Upper lobe of right lung (tissue), 1 donor: ENCODE measurements at places on chromosomes 6 and 20. TPM values are rescaled to one million over a fixed set of nuclear protein-coding genes. Genes with fewer than 3 reads are reported as not detected.

The SLC22A1 gene
- 2.7 TPM for total RNA-seq

The SRMS gene
- not detected for total RNA-seq

The APOM gene
- 2.6 TPM for total RNA-seq

The CLPSL2 gene
- not detected for total RNA-seq

The TUBB2B gene
- 0.46 TPM for total RNA-seq
